ENCODE measurements at places on chromosomes 7 and 10.

DNA sequence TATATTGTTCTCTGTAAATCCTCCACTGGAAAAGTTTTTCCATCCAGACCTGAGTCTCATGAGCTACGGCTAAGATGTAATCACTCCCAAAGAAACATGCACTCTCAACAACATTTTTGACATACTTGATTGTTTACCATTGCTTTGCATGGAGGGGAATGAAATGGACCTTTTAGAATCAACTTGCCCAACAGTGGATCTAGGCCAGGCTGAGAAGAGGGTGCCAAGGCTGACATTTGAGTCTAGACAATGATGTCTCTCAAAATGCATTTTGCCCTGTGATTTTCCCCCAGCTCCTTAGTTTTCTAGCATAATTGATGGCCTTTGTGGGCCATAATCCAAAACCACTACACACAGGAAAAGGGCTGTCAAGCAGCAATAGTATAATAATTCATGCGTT is 297.9 kb upstream of the KLF6 start:
- DNase-seq, result no peak

DNA sequence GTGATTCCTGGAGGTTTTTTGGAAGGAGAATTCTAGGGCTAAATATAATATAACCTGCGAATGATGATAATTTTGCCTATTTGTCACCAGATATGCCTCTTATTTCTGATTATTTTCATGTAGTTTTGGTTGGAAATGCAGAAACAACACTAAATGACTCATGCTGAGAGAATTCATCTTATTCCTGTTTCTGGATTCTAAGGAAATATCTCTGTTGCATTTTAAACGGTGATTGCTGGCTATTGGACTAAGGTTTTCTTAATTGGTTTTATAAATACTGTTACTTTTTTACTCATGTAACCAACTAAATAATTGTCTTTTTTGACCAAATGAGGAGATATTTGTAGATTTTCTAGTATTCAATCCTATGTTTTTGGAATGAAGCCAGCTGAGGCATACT is 204.9 kb upstream of the NPSR1 start:
- DNase-seq, result no peak

DNA sequence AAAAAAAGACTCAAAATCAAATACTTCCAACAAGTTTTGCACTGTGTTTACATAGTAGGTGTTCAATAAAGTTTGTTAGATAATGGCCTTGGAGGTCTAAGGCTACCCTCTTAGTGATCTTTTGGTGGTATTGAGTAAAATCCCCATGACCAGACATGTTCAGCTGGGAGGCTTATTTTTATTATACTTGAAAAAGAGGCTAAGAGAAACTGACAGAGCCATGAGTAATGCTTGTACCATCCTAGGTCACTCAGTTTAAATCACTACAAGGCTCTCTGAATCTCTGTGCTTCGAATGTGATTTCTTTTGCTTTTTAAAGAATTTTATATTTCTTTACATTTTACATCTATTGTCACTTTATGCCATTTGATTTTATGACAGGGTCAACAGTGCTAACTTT is 90.5 kb downstream of the TWIST1 start:
- no peak for DNase-seq

GRCh38 chr10:90075995-90076394 is 374.6 kb downstream of the KIF20B start:
- DNase-seq, result no peak

DNA sequence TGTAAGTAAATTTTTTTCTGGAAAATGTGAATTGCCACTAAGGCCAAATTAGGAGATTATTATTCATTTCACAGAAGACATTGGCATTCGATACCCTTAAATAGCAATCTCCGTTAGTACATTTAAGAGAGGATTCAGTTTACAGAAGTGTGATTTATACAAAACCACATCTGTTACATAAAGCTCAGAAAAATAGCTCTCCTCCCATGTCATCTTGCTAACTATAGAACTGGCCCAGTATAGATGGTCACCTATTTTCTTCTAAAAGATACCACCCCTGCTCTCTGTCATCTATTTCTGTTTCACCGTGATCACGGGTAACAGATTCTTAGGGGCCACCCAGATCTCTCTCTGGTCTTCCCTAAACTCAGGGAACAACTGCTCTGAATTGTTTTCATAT is 119.1 kb downstream of the HIP1 start:
- no peak for DNase-seq

DNA sequence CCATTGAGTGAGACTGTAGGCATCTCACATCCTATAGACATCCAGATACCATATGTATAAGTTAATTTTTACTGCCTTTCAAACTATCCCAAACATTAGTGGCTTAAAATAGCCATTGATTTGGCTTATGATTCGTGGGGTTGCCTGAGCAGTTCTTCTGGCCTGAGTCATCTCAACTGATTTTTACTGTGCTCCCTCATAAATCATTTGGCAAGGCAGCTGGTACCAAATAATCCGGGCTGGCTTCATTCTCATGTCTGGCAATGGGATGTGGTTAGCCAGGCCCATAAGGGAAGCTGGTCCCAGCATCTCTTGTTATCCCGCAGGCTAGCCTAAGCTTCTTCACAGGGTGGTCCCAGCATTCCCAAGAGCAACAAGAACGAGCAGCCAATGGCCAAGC is 6.7 kb upstream of the LRGUK start:
- DNase-seq, result no peak

- no peak for DNase-seq
These were observed 54.8 kb downstream of the PPP1R17 start for GRCh38 chr7:31741852-31742251.
